Urothelium cell line (cell line): ENCODE measurements at places on chromosomes 3 and 15.
A peak's percentile ranks its signal among the peaks of the same experiment; 100 is the strongest.

DNA sequence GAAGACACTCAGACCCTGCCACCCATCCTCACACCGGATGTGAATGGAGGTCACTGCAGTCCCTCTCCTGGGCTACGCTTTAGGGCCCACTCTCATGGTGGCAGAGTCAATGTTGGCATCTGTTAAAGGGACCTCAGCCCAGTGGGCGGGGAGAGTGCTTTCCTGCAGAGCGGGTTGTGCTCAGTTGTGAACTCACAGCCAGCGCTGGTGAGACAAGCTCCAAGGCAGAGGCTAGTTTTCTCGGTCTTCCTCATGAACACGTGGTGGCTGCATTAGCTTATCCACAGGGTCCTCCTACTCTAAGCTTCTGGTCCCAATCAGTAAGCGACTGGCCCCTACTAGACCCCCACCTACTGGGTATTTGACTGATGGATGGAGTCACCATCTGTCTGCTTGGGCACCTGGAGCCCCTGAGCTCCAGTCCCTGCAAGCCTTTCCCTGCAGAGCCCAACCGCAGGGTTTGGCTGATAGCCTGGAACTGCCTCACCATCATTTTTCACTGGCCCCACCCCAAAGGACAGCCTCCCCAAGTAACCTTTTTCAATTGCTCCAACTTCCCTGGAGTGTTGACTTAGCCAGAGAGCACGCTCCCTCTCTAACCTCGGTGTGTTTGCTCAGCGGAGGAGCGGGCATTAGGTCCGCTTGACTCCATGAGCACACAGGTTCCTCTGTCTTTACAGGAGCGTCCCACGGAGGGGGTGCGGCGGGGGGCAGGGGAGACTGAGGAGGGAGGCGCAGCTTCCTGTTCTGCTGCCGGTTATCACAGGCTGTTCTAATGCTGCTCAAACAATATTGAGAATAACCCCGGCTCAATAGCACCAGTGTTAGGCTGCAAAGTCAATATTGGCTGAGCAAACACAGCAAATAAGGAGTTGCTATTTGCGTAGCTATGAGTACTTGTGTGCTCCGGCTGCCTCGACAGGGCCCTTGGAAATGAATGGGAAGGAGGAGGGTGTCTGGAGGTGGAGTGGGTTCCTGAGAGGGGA lies 141.7 kb downstream of the RPLP1 start:
- DNase-seq, result peak; percentile 91

DNA sequence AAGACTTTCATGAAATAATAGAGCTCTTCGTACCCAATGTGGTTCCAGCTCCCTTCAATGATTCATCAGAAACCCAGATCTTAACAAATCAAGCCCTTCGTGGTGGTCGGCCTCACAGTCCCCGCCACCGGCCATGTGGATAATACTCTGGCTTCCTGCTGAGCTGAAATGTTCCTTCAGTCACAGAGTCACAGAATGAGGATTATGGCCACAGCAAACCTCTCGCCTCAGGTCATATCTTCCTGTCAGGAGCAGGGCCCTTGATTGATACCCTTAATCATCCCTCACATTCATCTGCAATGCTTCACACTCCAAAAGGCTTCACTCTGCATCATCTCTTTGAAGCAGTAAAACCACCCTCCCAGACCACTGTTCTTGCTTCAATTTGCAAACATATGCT lies 452.6 kb downstream of the OCA2 start:
- no peak for DNase-seq

GRCh38 chr3:52600258-52600657 lies 63.9 kb downstream of the UQCC5 start:
- DNase-seq, result no peak

DNA sequence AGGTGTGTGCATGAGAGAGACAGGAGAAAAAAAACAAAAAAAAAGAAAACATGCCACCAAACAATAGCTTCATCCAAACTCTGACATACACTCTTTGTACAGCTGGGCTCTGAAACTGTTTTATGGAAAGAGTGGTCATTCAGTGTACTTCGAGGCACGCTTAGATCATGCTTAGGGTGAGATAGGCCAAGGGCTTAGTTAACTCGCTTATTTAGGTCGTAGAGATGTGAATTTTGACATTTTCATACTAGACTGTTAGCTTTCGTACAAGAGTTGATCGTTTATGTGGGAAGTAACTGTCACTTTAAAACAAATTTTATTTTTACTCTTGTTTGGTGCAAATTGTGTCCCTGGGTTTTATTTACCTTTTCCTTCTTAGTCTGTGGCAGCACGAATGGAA lies 166.4 kb downstream of the GHSR start:
- DNase-seq, result no peak

GRCh38 chr15:90872486-90873184 lies 4.2 kb downstream of the FURIN start:
- peak; percentile 62 for DNase-seq

GRCh38 chr3:42229942-42230688 lies 35.9 kb downstream of the CCK start:
- peak; percentile 76 for DNase-seq

DNA sequence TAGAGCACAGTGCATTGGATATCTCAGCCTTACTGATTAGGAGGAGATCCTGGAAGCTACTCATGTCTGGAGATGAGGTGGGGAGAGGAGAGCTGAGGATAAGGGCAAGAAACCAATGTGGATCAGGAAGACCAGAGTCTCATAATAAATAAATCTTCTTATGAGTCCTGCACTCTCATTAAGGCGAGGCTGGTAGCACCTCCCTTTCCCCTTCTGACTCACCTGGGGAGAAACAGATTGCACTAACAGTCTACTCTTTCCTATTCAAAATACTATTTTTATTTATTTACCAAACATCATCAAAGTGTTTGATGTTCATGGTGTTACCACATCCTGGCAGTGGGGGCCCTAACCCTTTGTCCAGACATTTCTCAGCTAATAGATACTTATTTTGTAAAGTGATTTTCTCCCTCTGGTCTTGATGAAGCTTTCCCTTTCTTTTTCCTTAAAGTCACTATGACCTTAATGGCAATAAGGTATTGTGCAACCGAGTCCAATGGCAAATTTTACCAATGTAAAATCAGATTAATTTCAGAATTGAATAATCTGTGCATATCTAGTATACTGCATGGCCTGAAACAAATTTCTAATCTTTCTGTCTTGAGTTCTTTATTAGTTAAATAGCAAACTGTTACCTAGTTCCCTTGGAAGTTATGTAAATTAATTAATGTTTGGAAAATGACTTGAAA lies 81.1 kb downstream of the IQCH start:
- DNase-seq, result no peak
